ENCODE measurements at places on chromosomes 16 and 17. TPM values are rescaled to one million over a fixed set of nuclear protein-coding genes. Genes with fewer than 3 reads are reported as not detected.

DNA sequence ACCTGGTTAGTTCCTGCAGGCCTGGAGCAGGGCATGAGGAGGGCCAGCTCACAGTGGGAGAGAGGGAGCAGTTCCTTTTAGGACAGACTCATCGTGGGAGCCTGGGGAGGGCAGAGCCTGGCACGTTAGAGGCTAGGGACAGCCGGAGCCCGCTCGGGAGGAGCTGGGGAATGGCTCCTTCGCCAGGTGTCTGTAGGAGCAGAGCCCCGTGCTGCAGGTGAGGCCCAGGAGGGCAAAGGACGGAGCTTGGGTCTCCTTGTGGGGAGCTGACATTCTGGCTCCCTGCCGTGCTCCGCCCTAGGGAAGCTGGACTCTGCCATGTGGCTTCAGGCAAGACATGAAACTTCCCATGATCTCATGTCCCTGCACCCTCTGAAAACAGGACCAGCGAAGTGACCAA, 18.7 kb upstream of the MTSS2 start:
- no peak overlapping the region for H3K4me3 ChIP-seq
- peaks cover 3% of the 10 kb centered on the region for H3K36me3 ChIP-seq
- DNase-seq: no peak
- H3K27me3 ChIP-seq: no peaks in the 10 kb centered on the region

DNA sequence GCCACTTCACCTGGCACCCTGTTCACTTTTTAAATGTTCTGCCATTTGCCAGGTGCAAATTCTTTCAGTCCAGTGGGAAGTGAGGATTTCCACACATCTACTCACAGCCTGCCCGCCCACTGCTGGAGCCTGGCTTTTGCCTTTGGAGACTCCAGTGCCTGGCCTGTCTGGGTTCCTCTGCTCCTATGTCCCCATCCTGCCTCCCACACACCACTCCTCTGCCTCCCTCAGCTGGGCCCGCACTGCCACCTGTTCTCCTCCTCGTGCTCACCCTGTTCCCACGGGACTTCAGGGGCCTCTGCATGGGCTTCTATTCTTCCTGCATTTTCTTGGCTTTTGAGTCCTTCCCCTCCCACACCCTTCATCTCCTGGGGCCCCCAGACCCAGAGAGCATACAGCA, 7.9 kb upstream of the NDRG4 start:
- no peaks in the 10 kb centered on the region for H3K36me3 ChIP-seq
- DNase-seq: no peak
- H3K4me3 ChIP-seq: no peak overlapping the region
- H3K27ac ChIP-seq: no peak overlapping the region
- H3K4me1 ChIP-seq: peaks cover 1% of the 10 kb centered on the region

DNA sequence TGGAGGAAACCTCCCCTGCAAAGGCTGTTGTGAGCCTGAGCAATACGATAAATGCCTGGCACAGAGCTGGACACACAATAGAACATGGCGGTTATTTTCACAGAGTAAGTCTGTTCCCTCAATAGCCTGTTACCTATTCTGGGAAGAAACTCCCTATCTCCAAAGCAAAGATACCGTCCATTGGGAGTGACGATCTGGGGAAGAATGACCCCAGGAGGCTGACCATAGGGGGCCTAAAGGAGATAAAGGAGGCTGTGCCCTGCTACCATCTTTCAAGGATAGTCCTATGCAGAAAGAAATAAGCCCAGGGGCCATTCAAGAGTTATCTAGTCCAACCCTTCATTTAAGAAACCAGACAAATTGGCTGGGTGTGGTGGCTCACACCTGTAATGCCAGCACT, 4.1 kb upstream of the AXIN2 start:
- no peak overlapping the region for H3K27ac ChIP-seq
- H3K36me3 ChIP-seq: no peaks in the 10 kb centered on the region
- H3K4me1 ChIP-seq: peaks cover 8% of the 10 kb centered on the region
- H3K27me3 ChIP-seq: peaks cover 4% of the 10 kb centered on the region
- no peak for DNase-seq
- no peak overlapping the region for H3K4me3 ChIP-seq

DNA sequence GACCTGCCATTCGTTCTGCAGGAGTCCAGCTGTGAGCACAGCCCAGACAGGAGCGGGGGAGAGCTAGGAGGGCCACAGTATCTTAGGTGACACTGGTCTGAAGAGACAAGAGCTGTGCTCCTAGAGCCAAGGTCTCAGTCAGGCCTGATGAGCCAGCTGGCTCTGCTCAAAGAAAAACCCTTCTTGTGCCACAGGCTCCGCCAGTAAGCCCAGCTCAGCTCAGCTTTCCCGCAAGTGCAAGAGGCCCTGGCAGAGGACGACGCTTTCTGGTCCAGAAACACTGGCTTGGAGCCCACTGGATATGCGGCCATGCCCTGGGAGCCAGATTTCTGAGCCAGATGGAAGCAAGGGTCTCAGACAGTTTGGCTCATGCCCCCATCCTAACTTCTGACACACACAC, 23.9 kb downstream of the PEMT start:
- H3K27ac ChIP-seq: no peak overlapping the region
- DNase-seq: no peak
- no peaks in the 10 kb centered on the region for H3K4me1 ChIP-seq
- no peaks in the 10 kb centered on the region for H3K27me3 ChIP-seq
- no peaks in the 10 kb centered on the region for H3K36me3 ChIP-seq

GRCh38 chr16:14399378-14400284, 230.4 kb downstream of the PARN start:
- no peak overlapping the region for H3K4me3 ChIP-seq
- H3K4me1 ChIP-seq: no peaks in the 10 kb centered on the region
- no peaks in the 10 kb centered on the region for H3K27me3 ChIP-seq
- no peak for DNase-seq
- no peaks in the 10 kb centered on the region for H3K36me3 ChIP-seq

- H3K27me3 ChIP-seq: peaks cover 8% of the 10 kb centered on the region
- DNase-seq: no peak
- no peak overlapping the region for H3K4me3 ChIP-seq
- no peak overlapping the region for H3K27ac ChIP-seq
Observed at GRCh38 chr17:34412534-34412933, 49.5 kb upstream of the CCL1 start.

DNA sequence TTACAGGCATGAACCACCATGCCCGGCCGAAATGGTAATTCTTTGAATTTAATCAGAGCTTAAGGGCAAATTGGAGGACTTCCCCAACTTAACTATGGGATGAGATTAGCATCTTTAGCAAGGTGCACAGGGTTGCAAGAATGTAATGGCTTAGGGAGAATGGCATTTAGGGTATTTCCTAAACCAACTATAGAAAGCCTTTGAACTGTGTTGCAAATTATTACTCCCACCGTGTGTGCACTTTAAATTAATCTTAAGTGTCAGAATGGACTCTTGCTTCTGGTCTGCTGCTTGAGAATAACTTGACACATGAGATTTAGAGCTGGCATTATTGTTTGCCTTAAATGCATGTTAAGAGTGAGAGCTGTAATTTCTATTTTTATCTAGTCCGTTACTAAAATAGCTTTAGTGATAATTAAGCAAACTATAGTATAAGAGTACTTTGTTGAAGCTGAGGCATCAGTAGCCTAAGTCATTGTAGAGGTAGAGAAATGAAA, 59.8 kb downstream of the TUBD1 start:
- peaks cover 59% of the 10 kb centered on the region for H3K4me1 ChIP-seq
- H3K27me3 ChIP-seq: no peaks in the 10 kb centered on the region
- peaks cover 7% of the 10 kb centered on the region for H3K36me3 ChIP-seq
- no peak overlapping the region for H3K27ac ChIP-seq
- DNase-seq: no peak

GRCh38 chr17:82808921-82809905, 30.6 kb downstream of the ZNF750 start:
- DNase-seq: no peak
- peaks cover 11% of the 10 kb centered on the region for H3K36me3 ChIP-seq
- H3K4me3 ChIP-seq: no peak overlapping the region

- peaks cover 3% of the 10 kb centered on the region for H3K27me3 ChIP-seq
- H3K4me3 ChIP-seq: no peak overlapping the region
- peaks cover 4% of the 10 kb centered on the region for H3K36me3 ChIP-seq
Observed at GRCh38 chr17:45282683-45283644, 21.1 kb upstream of the SPATA32 start.

DNA sequence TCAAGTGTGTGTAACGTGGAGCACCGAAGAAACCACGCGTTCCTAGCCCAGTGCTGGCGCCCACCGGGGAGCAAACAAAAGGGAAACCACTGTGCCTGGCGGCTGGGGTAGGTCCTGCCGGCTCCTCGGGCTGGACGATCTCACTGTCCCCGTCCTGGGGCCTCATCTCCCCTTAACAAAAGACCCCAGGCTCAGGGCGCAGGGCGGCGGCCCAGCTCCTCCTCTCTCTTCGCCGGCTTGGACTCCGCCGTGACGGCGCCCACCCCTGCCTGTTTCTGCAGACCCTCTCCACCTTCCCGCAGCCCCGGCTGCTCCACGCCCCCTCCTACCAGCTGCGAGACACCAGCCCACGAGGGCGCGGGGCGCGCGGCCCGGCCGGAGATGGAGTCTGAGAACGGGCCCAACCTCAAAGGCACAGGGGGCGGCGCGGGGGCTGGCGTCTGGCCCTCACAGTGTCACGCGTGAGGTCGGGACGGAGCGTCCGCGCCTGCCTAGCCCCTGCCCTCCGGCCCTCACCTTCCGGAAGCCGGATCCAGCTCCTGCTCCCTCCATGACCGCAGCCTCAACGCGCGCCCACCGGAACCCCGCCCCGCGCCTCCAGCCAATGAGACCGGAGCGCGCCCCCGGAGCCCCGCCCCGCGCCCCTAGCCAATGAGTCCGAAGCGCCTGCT, at the start of gene CENPX:
CENPX (minus strand) TSS at position 569 of the 671 bp plus-strand sequence; CDS start at position 552, 17 bp downstream.
- H3K27ac ChIP-seq: peak within 1 kb of the TSS; percentile 66
- peaks cover 6% of the 10 kb centered on the region for H3K27me3 ChIP-seq
- H3K4me3 ChIP-seq: peak within 1 kb of the TSS; percentile 87
- H3K4me1 ChIP-seq: peaks cover 15% of the 10 kb centered on the region

GRCh38 chr16:87190288-87191230, 126.6 kb downstream of the C16orf95 start:
- H3K4me3 ChIP-seq: no peak overlapping the region
- no peaks in the 10 kb centered on the region for H3K4me1 ChIP-seq
- DNase-seq: no peak
- H3K27ac ChIP-seq: no peak overlapping the region
- H3K36me3 ChIP-seq: no peaks in the 10 kb centered on the region
- H3K27me3 ChIP-seq: peaks cover 5% of the 10 kb centered on the region

DNA sequence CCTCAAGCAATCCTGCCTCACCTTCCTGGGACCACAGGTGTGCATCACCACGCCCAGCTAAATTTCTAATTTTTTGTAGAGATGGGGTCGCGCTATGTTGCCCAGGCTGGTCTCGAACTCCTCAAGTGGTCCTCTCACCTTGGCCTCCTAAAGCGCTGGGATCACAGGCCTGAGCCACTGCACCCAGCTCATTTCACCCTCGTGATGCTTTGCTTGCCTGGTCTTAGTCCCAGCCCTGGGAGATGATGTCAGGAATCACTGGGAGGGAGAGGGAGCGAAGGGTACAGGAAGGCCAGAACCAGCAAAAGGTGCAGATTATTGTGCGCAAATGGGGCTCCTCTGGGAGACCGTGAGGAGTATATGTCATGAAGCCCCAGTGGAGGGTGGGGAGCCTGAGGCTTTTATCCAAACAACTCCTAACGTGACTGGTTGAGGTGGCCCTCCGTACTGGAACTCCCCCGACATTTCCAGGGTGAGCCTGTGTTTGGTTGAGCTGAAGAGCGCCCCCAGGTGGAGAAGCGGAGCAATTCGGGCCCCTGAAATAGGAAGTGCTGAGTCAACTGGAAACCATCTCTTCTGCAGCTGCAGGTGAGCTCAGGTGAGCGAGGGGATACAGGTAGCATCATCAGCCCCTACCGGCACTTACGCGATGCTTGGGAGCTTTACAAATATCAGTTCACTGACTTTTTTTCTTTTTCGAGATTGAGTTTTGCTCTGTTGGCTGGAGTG, 41.2 kb upstream of the HAPSTR1 start:
- H3K4me1 ChIP-seq: no peaks in the 10 kb centered on the region
- no peak overlapping the region for H3K27ac ChIP-seq
- no peak overlapping the region for H3K4me3 ChIP-seq
- DNase-seq: no peak

- peak overlapping the region; percentile 46 for H3K27ac ChIP-seq
- H3K27me3 ChIP-seq: peaks cover 38% of the 10 kb centered on the region
- H3K4me3 ChIP-seq: no peak overlapping the region
- peaks cover 60% of the 10 kb centered on the region for H3K4me1 ChIP-seq
- peaks cover under 1% of the 10 kb centered on the region for H3K36me3 ChIP-seq
Observed at GRCh38 chr17:49227436-49228261, 2.9 kb downstream of the PHOSPHO1 start.

GRCh38 chr17:59093702-59094231, 12.9 kb downstream of the TRIM37 start:
- no peak overlapping the region for H3K4me3 ChIP-seq
- no peaks in the 10 kb centered on the region for H3K4me1 ChIP-seq
- no peaks in the 10 kb centered on the region for H3K36me3 ChIP-seq
- no peaks in the 10 kb centered on the region for H3K27me3 ChIP-seq
- DNase-seq: no peak
- H3K27ac ChIP-seq: peak overlapping the region; percentile 53

DNA sequence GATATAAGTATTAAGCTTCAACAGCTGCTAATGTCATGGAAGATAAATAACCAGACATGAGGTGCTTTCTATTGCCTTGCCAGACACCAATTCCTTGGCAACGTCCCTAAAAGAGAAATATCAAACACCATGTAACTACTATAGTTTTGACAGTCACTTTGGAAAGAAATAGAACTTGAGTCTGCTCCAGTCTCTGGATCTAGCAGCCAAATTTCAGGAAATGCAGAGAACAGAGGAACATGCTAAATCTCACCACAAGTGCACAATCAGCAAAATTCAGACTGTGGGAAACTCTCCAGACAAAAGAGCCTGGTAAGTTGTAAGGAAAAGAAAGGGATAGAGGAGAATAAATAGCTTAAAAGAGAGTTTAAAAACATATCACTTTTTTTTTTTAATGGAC, 28.4 kb upstream of the TANC2 start:
- no peak overlapping the region for H3K27ac ChIP-seq
- H3K4me1 ChIP-seq: no peaks in the 10 kb centered on the region
- peaks cover 3% of the 10 kb centered on the region for H3K36me3 ChIP-seq
- H3K27me3 ChIP-seq: peaks cover 3% of the 10 kb centered on the region
- DNase-seq: no peak

GRCh38 chr17:7235693-7236665, 1.7 kb upstream of the DVL2 start:
- peak overlapping the region; percentile 69 for H3K27ac ChIP-seq
- peaks cover 4% of the 10 kb centered on the region for H3K36me3 ChIP-seq
- H3K4me3 ChIP-seq: peak overlapping the region; percentile 99

Gene FMNL1
- 25.3 TPM for polyA plus RNA-seq

Gene SLC52A1
- not detected for polyA plus RNA-seq

Gene KRT31
- polyA plus RNA-seq: not detected

Gene HEATR9
- not detected for polyA plus RNA-seq

Gene ZSCAN32
- 8.1 TPM for polyA plus RNA-seq

Gene NXN
- not detected for polyA plus RNA-seq

Gene FBXL20
- polyA plus RNA-seq: 4.9 TPM

Gene TMED6
- not detected for polyA plus RNA-seq

Gene CD300C
- 14.4 TPM for polyA plus RNA-seq

Gene CACNA1G
- not detected for polyA plus RNA-seq

Gene IRX3
- polyA plus RNA-seq: not detected

Gene ACSM2B
- polyA plus RNA-seq: not detected

Gene SCN4A
- 0.02 TPM for polyA plus RNA-seq

Gene RUNDC3A
- not detected for polyA plus RNA-seq

Measured in immature natural killer cell (primary cell).